ENCODE measurements at places on chromosomes 2 and 18.

DNA sequence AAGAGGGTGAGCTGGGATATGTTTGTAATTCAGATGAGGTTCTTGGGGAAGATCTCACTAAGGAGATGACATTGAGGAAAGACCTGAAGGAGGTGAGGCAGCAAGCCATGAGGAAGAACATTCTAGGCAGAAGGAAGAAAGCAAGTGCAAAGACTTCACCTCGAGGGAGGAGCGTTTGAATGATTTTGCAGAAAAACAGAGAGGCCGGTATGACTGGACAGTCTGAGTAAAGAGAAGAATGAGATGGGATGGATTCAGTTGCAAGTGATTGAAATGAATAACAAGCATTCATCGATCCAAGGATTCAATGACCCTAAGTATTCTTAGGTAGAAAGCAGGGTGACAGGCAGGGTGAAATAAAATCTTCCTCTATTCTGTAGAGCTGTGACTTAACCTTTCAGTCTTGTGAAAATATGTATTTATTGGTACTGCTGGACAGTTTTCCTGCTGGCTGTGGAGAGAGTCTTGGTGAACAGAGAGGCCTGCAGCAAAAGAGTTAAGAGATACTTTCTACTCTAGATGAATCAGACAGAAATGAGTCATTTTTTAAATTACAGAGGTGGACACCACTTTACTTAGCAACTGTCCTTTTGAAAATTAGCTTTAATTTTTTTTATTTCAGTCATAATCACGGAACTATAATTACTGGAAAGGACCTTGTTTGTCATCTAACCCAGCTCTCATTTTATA is 278.4 kb downstream of the LRRTM1 start:
- DNase-seq: no peak

GRCh38 chr2:240875228-240876034 is 6.8 kb downstream of the AGXT start:
- DNase-seq: no peak

- DNase-seq: no peak
Observed at GRCh38 chr2:86744152-86744551, 24.1 kb downstream of the RMND5A start.

- DNase-seq: no peak
Observed at GRCh38 chr2:238102865-238103264, 2.7 kb downstream of the ESPNL start.

DNA sequence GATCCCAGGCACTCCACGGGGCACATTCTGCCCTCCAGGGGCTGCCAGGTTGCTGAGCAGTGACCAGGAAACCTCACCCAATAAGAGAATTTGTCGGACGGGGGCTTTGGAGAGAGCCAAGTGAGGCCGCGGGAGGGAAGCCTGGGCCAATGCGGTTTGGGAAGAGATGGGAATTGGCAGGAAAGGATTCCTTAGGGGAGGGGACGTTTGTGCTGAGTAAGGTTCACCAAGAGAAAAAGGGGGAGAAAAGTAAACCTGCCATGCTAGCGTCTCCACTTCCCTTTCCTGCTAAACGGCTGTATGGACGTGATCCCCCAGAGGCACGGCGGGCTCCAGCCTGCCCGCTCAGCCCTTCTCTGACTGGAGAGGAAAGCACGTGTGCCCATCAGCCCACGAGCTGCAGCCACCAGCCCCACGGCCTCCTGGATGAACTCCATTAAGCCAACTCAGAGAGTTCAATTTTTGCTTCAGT is 194.4 kb upstream of the ID2 start:
- DNase-seq: no peak

GRCh38 chr18:26089293-26090129 is 902 bp downstream of the SS18 start:
- no peak for DNase-seq

GRCh38 chr2:219428469-219428868 is 6.2 kb upstream of the SPEG start:
- no peak for DNase-seq

DNA sequence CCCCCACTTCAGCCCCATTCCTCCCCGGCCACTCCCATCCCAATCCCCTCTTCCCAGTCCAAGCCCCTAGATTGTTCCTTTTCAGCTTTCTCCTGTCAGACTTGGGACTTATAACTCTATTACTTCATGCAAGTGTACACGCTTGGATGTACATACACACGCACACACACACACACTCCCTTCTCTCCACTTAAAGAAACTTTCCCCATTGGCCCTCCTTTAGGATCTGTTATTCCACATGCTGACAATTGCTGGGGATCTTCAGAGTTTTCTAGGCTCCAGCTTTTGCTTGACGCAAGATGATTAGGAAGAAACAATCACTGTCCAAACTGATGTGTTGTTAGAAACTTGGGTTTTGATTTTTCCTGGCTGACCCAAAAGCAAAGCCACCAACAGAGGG is 75.4 kb downstream of the CDK15 start:
- DNase-seq: no peak

- peak; percentile 9 for DNase-seq
Observed at GRCh38 chr18:21109936-21110712, 1.5 kb downstream of the ROCK1 start.

- no peak for DNase-seq
Observed at GRCh38 chr18:34726286-34727004, 16.3 kb downstream of the DTNA start.

GRCh38 chr2:28606986-28607441 is 111.2 kb downstream of the PLB1 start:
- no peak for DNase-seq

DNA sequence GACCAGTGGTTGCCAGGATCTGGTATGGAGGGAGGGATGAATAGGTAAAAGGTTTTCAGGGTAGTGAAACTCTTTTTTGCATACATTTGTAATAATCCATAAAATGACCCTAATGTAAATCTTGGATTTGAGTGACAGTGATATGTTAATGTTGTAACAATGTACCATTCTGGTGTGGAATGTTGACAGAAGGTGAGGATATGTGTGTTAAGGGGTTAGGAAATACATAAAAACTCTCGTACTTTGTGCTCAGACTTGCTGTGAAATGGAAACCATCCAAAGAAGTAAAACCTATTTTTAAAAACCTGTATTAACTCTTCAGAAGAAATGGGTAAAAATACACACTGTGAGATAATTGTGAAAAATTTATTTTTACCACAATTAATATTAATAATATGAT is 66.2 kb downstream of the SYT4 start:
- DNase-seq: no peak

GRCh38 chr2:222268311-222268990 is 30.3 kb downstream of the PAX3 start:
- no peak for DNase-seq

DNA sequence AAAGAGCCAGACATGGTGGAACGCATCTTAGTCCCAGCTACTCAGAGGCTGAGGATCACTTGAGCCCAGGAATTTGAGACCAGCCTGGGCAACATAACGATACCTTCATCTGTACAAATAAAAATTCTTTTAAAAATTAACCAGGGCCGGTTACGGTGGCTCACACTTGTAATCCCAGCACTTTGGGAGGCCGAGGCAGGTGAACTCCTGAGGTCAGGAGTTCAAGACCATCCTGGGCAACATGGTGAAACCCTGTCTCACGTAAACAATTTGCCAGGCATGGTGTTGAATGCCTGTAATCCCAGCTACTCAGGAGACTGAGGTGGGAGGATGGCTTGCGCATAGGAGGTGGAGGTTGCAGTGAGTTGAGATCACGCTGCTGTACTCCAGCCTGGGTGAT is 25.8 kb upstream of the KCNG3 start:
- no peak for DNase-seq

DNA sequence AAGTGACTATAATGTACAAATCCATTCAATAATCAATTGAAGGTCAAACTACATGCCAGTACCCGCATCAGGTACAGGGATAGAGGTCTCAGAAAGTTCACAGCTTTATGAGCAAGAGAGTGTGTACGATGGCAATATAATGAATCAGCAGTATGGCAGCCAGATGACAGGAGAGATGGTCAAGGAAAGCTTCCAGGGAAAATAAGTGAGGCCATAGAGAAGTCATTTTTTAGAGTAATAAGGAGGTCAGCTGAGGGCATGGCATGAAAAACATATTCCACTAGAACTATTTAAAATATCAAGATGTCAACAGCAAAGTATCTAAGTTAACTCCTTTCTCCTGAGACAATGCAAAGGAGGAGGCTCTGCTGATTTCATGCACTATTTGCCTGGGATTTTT is 108.0 kb downstream of the SLC8A1 start:
- no peak for DNase-seq

GRCh38 chr2:20164734-20165478 is 60.0 kb downstream of the SDC1 start:
- no peak for DNase-seq

GRCh38 chr2:199440118-199440517 is 17.6 kb downstream of the SATB2 start:
- no peak for DNase-seq

- DNase-seq: no peak
Observed at GRCh38 chr2:71786291-71787107, 333.1 kb downstream of the DYSF start.

DNA sequence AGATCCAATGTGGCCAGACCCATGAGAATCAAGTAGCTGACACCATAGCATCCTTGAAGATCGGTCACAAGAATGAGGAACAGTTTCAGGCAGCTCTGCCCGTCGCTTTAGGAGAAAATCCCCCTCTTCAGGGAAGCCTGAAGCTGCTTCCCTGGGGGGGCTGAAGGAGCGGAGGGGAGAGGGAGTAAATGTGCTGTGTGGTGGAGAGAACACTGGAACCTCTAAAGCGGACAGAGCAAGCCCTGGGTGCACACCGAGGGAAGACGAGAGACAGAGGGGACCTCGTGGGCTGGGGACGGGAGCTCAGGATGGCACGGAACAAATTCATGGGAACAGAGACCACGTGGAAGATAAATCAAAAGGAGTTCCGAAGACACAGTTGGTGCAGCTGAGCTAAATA is 154.3 kb downstream of the NDUFA10 start:
- DNase-seq: no peak

GRCh38 chr2:161975062-161975812 is 98.8 kb downstream of the DPP4 start:
- no peak for DNase-seq

- DNase-seq: no peak
Observed at GRCh38 chr2:196951973-196952372, 25.5 kb upstream of the PGAP1 start.

DNA sequence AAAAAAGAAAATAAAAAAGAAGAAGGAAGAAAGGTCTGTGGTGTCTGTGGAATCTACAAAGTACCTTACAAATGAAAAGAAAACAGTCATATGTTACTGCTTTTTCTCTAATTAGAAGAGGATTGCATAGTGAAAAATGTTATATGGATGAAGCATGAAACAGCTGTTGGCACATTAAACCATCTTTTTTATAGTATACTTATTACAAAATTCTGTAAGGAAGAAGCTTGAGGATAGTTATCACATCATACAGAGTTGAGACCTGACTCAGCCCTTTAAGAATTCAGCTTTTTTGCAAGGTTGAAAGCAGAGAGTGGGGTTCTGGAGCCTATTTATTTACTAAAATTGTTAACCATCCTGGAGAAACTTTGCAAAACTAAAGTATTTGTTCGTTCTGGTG is 222.7 kb downstream of the PHLPP1 start:
- no peak for DNase-seq

- DNase-seq: no peak
Observed at GRCh38 chr2:21469564-21469963, 345.8 kb downstream of the TDRD15 start.

GRCh38 chr2:207828361-207829057 is 58.8 kb upstream of the FZD5 start:
- DNase-seq: no peak

DNA sequence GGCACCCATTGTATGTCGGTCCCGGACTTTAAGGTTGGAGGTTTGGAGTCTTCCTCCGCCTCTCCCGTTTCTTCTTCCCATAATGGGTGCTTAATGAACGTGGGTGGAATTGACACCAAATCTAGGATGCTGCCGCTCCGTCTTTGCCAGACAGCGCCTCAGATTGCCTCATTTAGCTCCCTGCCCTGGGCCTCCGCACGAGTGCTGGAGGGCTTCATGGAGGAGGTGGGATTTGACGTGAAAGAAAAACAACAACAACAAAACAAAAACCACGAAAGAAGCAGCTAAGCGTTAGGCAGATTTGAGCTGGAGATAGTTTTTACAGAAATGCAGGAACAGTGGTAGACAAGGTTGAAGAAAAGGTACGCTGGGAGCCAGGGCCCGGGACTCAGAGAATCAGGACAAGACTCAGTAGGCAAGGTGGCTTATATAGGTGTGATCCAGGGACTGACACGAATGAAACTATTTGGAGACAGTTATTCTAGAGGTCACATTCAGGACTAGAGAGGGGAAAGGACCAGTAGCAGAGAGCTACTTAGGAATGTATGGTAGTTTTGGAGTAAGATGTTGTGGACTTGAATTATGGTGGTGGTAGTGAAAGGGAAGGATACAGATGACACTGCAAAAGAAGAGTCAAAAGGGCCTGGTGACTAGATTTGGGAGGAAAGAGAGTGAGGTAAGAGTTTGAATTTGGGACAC is 605 bp downstream of the ZNF2 start:
- no peak for DNase-seq

DNA sequence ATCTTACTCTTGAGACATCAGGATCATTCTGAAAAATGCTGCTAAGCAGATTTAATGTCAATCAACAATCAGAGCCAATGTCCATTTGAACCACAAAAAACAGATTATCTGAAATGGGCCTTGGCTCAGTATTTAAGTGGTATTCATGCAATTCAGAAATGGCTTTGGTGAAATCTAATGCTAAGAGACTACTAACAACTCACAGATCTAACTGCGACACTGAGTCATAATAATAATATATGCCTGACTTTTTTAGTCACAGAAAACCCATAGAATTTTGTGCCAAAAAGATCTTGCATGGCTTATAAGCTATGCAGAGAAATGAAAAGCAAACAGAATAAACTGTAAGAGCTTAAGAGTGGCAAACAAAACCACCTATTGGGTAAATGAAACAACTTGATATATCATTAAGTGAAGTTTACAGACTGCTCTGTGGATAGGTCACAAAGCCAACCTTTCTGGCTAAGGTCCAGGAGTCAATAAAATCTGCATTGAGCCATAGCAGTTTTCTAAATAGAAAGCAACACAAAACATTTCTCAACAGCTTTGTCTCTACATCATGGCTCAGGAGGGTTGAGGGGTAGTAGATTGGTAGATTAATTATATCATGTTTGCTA is 234.3 kb downstream of the LRATD1 start:
- no peak for DNase-seq

DNA sequence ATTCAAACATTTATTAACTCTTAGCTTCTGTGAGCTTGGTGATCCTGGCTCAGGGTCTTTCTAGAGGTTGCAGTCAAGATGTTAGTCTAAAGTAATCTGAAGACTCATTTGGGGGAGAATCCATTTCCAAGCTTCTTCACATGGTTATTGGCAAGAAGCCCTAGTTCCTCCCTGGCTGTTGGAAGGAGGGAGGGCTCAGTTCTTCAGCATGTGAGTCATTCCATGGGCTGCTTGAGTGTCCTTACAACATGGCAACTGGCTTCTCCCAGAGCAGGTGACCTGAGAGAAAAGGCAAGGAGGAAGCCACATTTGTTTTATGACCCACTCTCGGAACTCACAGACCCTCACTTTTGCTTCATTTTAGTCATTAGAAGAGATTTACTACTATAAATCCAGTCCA is 10.6 kb upstream of the C2orf74 start:
- DNase-seq: no peak
